ENCODE measurements at places on chromosomes 6 and 20.

- DNase-seq: no peak
Measured at GRCh38 chr20:59580146-59580946, 24.0 kb upstream of the PHACTR3 start.

GRCh38 chr6:50822078-50822476 is 3.4 kb downstream of the TFAP2B start:
- DNase-seq: no peak

DNA sequence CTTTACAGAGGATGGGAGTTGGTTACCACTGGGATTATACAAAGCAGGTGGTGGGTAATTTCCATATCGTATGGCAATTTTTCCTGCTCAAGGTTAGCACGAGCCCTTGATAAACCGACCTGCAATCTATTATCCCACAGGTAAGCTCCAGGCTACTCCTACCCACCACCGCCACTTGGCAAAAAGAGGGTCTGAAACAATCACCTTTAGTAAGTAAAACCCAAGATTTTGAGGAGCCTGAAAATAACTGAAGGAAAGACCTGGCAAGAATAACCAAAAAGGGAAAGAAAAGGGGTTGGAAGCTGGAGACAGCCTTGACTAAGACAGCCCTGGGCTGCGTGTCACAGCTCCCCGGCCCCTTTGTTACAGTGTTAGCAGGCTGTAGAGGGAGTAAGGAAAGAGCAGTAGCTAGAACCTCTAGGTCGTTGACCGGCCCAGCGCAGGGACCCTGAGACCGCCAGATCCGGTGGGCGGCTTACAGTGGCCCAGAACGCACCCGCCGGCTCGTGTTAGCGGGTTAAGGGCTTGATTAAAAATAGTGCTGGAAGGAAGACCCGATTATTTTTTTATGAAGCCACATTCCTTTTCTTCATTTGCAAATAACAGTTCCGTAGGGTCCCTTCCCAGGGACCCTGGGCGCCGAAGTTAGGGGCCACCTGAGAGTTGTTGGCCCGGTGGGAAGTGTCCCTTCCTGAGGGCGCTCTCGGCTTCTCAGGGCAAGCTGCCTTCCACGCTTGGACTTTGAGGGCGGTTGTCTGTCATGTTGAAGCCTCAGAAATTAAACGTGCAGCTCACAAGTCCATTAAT is 30.5 kb downstream of the TFAP2B start:
- no peak for DNase-seq

GRCh38 chr6:39063526-39063925 is 14.9 kb downstream of the GLP1R start:
- no peak for DNase-seq

- no peak for DNase-seq
Measured at GRCh38 chr6:17419189-17419575, 25.8 kb downstream of the CAP2 start.

- DNase-seq: no peak
Measured at GRCh38 chr20:51386586-51386985, 155.9 kb downstream of the NFATC2 start.

DNA sequence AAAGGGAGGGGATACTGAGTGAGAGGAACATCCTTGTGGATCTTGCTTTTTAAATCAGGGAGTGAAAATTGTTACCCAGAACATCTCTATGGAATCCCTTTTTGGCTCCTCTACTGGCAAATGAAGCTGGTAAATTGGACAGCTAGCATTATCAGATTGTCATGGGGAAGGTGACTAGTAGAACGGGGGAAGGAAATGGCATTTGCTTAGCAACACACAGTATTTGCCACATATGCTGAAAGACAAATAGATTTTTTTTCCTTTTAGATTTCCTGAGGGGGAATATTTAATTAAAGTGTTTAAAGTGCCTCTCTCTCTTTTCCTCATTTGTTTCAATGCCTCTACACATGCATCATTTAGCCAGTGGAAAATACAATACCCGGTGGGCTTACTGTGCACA is 573.5 kb downstream of the BCKDHB start:
- no peak for DNase-seq

All from retinal pigment epithelial cell (primary cell).